CD4-positive, CD25-positive, alpha-beta regulatory T cell (primary cell): ENCODE measurements at places on chromosomes 2 and 18.
A peak's percentile ranks its signal among the peaks of the same experiment; 100 is the strongest.

DNA sequence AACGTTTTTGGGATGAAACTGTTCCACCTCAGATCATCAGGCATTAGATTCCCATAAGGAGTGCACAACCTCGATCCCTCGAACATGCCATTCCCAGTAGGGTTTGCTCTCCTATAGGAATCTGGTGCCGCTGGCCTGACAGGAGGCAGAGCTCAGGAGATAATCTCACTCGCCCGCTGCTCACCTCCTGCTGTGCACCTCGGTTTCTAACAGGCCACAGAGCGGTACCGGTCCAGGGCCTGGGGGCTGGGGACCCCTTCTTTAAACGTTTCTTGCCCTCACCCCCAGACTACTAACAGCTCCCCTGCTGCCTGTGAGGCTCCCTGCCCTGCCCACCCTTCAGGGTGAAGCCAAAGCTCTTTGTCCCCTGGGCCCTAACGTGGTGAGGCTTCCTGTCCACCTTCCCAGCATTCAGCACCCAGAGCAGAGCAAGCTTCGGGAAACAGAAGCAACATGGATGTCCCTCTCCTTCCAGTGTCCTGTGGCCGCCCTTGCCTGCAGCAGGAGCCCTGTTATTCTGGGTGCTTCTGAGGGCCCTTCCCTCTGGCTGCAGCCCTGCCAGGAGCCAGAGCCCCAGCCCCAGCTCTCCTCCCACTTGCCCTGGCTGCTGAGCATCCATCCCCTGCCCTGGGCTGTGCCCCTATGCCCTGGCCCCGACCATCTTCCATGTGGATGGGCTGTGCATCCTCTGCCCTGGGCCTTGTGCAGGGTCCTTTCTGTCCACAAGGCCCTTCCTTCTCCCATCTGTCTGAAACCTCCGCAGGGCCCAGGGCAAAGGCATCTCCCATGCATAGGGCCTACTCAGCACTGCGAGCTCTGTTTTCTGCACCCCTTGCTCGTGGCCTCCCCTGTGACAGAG lies 140.1 kb downstream of the MBP start:
- no peak for DNase-seq

DNA sequence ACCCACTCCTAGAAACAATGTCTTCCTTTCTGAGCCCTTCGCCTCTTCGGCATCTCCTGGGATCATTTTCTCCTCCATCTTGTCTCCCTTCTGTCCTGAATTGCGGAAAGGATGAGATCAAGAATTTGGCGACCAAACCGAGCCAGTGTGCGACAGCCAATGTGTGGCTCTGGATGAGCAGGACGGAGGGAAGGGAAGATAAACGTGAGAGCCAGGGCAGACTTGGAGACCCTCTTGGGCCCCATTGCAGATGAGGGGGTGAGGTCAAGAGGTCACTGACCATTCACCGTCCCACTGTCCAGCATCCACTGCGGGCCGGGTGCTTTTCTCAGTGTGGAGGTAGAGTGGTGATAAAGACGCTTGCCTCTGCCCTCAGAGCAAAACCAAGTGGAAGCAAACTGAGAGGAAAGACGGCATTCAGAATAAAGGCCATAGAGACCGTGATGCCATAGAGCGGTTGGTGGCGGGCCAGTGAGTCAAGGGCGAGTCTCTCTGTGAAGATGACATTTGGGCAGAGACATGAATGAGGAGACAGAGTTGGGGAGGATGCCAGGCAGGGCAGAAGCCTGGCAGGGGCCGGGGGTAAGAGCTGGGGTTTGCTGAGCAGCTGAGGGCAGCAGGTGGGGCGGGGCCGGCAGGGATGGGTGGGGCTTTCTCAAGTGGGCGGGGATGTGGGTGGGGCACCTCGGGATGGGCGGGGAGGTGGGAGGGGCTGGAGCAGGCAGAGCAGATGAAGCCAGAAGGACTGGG lies 55.6 kb downstream of the ACAA2 start:
- DNase-seq: no peak

DNA sequence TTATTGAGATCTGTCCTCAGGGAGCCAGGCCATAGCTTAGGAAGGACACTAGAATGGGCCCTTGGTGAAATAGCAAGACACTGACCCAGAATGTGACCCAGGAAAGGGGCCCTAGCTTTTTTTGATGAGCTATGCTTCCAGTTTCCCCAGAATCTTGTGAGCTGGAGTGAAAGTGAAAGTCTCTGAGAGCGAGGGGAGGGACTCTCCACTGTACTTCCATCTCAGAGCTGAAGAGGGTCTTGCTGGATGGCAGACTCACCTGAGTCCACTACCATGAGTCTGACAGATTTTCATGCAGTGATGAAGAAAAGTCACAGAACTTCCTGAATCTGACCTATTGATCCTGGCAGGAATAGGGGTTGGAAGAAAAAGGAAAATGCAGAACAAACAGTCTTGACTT lies 3.1 kb downstream of the ARHGAP25 start:
- peak; percentile 54 for DNase-seq

DNA sequence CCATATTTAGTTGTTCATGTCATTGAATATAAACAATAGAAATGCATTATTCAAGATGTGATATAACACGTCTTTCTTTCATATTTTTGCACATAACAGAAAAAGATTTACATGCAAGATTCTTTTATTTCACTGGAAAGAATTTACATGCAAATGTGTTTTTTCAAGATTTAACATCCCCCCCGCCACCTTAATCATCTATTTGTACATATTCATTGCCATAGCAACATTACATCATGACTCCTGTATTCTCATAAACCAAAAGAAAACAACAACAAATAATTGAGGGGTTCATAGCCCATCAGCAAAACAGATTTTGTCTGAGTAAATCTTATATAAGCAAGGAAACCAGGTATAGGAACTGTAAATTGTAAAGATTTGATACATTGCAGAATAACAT lies 3.2 kb upstream of the ACVR1C start:
- DNase-seq: no peak

DNA sequence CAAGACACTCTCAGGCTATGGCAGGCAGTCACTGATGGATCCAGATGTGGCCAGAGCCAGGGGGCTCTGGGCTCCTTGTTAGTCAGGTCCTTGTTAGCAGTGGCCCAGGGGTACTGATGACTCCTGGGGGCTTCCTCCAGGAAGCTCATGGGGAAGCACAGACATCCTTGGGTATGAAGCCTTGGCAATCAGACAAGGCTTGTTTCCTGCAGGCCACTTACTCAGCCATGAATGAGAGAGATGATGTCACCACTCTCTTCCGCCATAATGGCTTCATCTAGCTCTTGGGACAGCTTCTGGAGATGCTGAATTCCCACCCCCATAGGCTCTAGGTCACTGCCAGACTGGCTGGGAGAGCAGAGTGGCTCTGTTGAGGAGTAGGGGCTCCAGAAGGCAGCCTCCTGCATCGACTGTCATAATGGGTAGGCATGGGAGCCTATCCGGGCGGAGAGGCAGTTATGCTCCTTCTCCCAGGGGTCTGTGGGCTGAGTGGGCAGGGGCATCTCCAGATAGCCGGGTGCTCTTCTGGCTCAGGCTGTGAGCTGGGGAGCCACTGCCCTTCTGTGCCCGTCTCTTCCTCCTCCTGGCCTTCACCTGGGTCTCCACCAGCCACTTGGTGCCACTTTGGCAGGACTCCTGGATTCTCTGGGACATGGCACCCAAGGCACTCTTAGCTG lies 40.2 kb upstream of the BMPR2 start:
- DNase-seq: no peak

- peak; percentile 32 for DNase-seq
Observed at GRCh38 chr2:169363560-169364150, 1.3 kb upstream of the LRP2 start.

DNA sequence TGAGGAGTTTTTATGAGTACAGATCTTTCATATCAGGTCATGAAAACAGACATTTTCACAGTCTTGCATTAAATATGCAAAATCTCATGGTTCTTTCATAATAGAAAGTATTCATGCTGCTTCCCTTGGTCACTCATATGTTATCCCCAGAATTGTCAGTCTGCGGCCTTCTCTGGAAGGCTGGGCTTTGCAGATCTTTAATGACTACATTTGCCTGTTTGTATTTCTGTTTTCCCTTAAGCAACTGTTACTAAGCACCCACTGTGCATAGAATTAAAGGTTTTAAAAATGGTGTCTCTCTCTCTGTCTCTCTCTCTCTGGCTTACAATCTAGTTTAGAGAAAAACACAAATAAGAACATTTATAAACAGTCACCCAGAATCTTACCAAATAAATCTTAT lies 456.3 kb downstream of the RIT2 start:
- DNase-seq: no peak

DNA sequence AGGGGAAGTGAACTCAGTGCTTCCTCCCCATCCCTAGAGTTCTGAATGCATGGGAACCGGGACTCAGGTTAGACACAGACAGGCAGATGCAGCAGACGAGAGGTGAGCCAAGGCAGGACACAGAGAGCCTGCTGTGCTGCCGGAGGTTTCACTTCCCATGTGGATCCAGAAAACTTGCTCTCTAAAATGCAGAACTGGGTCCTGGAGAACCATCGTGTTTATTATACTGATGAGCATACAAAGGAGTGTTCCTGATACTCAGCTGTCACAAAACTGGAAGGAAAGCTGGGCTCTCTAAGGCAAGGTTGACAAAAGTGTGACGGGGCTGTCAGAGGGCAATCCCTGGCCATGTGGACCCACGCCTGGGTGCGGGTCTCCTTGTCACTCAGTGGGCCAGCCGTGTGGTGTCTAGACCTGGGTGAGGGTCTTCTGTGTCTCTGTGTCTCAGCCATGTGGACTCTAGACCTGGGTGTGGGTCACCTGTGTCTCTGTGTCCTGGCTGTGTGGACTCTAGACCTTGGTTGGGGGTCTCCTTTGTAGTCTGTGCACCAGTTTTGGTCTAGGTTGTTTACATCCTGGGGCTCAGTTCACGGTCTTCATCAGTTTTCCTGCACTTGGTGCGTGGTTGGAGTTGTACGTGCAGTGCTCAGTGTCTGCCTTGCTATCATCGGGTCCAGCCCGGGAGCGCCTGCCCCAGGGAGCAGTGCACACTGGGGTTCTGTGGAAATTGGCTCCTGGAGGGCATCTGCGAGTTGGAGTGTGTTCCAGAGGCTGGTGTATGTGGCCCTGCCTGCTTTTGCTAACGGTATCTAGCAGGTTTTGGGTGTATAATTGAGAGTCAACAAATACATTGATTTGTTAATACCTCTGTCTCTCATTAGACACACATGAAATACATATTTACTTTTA lies 141.1 kb downstream of the ATP9B start:
- no peak for DNase-seq

DNA sequence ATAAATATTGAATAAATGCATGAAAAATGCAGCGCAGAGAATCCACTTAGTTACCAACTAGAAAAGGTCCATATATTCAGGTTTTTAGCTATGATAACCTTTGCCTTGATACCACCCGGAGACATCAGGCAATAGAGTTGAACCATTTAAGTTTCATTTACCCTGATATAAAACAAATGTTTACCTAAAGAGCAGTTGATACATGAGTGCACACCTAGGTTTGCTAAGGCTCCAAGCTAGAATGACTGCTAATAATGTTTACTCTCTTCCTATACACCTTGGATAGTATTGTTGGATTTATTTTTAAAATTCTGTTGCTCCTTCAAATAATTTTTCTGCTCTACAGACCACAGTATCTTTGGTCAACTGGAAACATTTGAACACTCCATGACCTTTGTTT lies 1463.6 kb downstream of the LRP1B start:
- DNase-seq: no peak

DNA sequence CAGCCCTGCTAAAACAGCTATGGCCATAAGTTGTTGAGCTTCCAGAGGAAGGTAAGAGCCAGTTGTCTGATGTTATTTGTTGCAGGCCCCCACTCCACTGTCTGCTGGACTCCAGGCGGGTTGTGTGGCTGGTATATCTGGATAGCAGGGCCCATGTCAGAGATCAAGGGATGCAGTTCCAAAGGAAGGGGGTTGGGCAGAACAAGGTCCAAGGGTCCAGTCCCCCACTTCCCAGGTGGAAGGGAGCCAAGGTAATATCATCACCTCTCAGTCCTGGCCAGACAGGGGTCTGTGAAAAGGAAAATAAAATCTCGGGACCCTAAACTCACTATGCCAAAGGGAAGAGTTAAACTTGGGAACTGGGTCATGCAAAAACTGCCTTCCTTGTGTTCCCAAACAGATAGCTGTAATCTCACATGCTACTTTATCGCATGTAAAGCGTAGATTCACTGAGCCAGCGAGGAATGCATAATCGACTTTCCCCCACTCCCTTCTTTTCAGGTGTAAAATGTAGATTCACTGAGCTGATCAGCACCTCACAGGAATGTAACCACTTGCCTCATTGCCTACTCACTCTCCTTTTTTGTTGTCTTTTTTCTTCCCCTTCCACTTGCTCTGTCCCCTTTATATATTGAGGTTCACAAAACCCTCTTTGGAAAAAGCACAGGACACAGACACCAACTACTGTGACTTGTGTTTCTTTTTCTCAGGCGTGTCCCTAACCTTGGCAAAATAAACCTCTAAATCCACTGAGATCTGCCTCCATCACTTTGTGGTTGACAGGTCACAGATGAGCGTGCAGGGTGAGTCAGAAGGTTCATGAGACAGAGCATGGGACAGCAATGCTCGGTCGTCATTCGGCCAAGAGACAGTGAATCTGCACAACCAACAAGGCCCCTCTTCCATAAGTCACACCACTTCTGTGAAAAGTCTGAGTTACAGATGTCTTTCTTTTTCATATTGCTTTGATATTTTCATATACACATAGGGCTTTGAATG lies 255.3 kb upstream of the SIX2 start:
- no peak for DNase-seq
